ENCODE measurements at places on chromosomes 7 and 10.

DNA sequence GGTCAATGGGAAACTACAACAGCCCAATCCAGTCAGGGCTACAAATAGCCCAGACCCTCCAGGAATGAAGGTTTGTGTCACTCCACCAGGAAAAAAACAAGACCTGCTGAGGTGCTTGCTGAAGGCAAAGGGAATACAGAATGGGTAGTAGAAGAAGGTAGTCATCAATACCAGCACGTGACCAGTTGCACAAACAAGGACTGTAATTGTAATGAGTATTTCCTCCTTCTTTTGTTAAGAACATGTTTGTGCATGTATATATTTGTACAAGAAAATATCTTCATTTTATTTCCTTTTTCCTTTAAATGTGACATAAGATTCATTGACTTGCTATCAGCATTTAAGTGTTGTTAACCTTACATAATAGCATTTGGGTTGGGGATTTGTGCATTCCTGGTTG lies 229.3 kb downstream of the IMMP2L start:
- no peak for DNase-seq

DNA sequence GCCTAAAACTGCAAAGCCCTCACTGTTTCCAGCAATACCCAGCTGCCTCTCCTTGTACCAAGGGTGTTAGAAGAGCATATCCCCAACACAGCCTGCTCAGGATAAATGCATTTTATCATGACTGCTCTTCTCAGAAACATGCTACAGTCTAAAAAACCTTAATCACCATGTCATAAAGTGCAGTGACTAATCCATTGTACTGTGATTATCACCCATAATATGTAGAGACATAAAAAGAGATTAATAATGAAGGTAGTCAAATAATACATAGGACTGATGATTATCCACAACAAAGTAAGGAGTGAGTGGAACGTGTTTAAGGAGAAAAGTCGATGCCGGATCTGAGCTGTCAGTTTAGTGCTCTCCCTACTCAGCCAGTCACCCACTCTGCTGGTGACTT lies 12.2 kb upstream of the WDR11 start:
- no peak for DNase-seq

GRCh38 chr7:13656330-13656729 lies 333.1 kb downstream of the ETV1 start:
- no peak for DNase-seq

DNA sequence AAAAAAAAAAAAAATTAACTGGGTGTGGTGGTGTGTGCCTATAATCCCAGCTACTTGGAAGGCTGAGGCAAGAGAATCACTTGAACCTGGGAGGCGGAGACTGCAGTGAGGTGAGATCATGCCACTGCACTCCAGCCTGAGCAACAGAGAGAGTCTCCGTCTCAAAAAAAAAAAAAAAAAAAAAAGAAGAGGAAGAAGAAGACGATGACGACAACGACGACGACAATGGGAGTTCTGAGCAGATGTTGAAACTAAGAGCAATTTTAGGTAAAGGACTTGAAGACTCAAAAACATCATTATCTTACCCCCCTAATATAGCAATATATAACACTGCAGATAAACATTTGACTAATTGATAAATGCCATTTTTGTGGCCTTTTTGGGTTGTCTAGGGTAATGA lies 39.5 kb upstream of the PPP1R17 start:
- DNase-seq = no peak

GRCh38 chr7:72453471-72453870 lies 41.3 kb upstream of the CALN1 start:
- no peak for DNase-seq

- DNase-seq = no peak
Measured at GRCh38 chr7:97120713-97121457, 3.4 kb downstream of the SDHAF3 start.

GRCh38 chr10:20760460-20760859 lies 136.7 kb downstream of the NEBL start:
- no peak for DNase-seq

- no peak for DNase-seq
Measured at GRCh38 chr7:522951-523314, 3.3 kb upstream of the PDGFA start.

DNA sequence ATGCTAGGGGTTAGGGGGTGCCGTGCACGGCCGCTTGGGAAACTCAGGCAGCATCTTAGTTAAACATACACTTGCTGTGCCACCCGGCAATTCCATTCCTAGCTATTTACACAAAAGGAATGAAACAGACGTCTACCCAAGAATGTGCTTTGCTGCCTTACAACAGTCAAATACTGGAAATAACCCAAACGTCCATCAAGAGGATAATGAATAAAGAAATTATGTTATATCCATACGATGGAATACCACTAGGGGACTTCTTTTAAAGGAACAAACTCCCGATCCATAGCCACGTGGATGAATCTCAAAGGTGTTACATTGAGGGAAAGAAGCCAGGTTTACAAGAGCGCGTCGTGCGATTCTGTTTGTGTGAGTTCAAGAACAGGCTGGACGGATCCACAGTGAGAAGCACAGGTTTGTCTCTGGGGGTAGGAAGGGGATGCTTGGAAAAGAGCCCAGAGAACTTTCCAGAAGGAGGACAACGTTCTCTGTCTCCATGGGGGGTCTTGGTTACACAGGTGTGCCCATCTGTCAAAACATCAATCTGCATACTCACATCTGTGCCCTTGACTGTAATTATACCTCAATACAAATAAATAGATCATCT lies 41.8 kb downstream of the STK32C start:
- no peak for DNase-seq

GRCh38 chr7:13286916-13287315 lies 599.5 kb downstream of the ARL4A start:
- DNase-seq = no peak

GRCh38 chr10:27506280-27506679 lies 2.2 kb downstream of the RAB18 start:
- no peak for DNase-seq

DNA sequence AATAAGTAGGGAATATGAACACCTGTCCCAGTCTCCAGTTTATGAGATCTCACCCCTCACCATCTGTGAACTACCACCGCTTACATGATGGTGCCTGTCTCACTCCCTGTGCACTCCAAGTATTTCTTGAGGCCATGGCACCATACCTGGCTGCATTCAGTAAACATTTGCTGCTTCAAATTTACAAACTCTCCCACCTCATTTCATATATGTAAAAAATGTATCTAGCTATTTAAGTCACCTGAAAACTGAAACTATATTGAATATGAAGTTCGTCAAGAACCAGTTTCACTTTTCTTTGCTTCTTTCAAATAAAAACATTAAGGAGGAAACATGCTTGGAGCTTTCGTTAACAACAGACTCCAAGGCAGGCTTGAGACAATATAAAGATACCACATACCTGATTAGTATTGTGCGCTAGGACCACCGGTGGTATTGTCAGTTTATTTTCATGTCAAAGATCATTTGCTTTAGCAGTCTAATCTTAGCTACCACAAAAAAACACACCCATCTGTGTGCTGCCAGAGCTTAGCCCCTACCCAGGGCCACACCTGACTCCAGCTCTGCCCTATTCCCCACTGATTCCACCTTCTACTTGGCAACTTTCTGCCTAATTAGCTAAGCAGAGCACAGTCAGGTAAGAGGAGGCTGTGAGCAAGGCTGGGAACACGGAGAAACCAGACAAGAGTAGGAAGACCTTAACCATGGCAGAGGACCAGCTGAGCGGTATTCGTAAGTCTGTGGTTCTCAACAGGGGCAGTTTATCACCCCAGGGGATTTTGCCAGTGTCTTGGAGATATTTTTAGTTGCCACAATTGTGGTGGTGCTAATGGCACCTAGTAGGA lies 92.0 kb downstream of the ZFAND4 start:
- DNase-seq = no peak

DNA sequence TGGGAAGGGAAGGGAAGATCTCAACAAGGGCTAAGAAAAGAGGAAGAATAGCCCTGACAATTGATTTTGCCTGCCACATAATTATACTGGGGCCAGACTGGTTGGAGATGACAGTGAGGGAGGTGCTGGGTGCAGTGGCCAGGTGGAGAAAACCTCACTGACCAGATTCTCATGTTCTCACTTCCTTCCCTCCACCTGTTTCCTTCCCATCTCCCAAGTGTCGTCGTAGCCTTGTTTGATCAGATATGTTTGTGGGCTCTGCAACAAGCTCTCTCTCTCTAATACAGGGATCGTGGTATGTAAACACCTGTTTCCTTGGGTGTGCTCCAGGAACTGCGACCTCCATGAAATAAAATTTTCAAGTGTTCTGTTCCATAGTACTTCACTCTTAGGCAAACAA lies 60.2 kb downstream of the VCL start:
- no peak for DNase-seq

GRCh38 chr10:121900443-121901174 lies 27.2 kb downstream of the ATE1 start:
- DNase-seq = no peak

DNA sequence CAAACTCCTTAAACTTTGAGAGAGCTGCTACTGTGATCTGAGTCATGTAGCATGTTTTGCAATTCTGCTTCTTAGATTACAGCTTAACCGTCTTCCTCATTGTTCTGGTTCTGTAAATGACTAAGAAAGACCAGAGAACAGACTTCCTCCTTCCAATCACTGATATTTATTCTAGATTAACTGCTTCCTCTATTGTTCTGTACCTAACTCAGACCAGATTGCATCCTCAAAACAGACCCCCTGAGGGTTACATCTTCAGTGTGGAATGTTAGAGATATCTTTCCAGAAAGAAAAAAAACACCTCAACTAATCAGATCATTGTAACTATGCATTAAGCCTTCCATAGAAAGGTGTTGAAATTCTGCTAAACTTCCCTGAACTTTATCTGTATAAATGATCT lies 5.7 kb upstream of the PIP start:
- DNase-seq = no peak

DNA sequence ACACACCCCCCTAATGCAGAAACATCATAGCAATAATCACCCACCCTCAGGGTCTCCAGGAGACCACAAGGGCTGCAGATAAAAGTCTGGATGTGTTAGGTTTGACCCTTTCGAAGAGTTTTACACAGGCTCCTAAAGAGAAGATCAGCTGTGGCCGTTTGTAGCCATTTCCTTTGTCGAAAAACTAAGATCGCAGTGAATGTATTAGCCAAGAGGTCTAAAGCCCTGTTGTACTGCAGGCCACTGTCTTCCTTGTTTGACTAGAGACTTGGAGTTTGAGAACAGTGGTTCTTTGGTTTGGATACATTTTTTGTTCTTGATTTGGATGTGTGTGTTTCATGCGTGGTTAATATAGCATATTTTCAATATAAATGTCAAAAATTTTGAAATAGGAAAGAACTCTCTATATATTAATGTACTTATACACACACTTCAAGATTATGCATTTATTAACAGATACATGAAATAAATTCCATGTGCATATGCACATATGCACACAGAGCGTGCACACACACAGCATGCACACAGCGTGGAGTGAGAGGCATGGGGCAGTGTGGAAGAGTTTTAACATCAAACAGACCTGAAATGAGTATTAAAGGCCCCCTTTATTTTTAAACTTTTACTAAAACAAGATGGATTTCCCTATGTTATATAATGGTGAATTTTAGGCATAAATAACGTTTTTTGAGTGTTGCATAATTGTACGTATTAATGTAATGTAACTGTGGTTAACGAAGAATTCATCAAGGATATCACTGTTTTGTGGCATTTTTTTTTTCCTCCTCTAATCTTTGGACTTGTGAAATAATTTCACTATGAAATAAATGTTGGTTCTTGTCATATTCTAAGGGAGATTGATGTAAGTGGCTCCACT lies 2.2 kb downstream of the IKZF1 start:
- no peak for DNase-seq

DNA sequence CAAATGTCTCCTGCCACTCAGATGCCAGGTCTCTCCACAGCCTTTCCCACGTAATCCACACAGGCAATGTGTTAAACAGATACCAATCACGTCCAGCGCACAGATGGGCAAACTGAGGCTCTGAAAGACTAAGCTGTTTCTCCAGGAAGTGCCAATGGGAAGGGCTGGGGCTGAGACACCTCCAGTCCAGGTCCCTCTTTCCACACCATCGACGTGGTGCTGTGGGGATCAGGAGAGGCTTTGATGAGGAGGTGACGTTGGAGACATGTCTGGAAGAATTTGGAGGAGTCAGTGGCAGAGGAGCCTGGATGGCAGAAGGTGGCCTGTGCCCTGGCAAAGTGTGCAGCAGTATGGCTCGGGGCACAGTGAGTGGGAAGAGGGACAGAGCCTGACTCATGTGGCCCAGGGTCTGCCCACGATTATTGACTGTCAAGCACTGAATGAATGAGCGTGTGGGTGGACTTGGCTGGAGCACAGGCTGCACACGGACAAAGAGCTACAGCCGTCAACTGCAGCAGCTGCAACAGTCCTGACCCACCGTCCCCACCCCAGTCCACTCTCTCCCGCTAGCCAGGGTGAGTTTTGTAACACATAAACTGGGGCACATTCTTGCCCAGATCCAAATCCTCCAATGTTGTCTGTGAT lies 40.8 kb upstream of the HSPA12A start:
- DNase-seq = no peak

DNA sequence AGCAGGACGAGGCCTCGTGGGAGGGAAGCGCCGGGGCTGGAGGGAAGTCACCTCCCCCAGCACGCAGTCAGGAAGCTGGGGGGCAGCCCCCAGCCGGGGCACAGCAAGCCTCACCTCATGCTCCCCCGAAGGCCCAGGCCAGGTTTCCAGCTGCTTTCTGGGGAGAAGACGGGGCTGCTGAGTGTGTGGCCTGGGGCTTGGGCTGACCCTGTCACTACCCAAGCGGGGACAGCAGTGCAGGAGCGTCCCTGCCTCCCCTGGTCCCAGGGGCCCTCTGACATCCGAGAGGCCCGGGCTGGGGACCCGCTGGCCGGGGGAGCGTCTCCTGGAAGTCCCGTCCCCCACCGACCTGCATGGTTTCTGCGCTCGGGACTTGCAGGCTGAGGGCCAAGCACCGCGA lies 19.7 kb upstream of the NKX6-2 start:
- DNase-seq = no peak

- DNase-seq = no peak
Measured at GRCh38 chr7:47393406-47393805, 188.5 kb downstream of the TNS3 start.

DNA sequence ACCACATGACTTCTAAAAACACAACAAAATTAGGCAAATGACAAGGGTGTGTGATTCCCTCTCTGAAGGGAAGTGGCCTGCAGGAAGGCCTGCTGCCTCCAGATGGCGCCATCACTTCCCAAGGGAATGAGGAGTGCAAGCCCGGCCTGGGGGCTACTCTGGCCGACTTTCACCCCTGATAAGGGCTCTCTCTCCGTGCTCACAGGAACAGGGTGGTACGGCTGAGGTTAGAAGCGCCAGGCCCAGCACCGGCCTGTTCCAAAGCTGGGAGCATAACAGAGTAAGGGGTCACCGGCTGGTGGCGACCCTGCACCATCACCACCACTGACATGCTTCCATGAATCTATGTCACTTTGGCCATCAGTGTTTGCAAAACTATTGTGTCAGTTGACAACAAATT lies 13.1 kb downstream of the RBP3 start:
- no peak for DNase-seq
